ENCODE measurements at places on chromosomes 11 and 22. TPM values are rescaled to one million over a fixed set of nuclear protein-coding genes. Genes with fewer than 3 reads are reported as not detected.

The CCDC87 gene
- 0.09 TPM for total RNA-seq

The GRAP2 gene
- 45.5 TPM for total RNA-seq

The CHID1 gene
- total RNA-seq = 60.4 TPM

The PKDREJ gene
- not detected for total RNA-seq

The CLDN5 gene
- not detected for total RNA-seq

The ELF5 gene
- total RNA-seq = not detected

The MS4A6E gene
- total RNA-seq = not detected

The CHKB gene
- total RNA-seq = 68.2 TPM

The SERPING1 gene
- 0.87 TPM for total RNA-seq

DNA sequence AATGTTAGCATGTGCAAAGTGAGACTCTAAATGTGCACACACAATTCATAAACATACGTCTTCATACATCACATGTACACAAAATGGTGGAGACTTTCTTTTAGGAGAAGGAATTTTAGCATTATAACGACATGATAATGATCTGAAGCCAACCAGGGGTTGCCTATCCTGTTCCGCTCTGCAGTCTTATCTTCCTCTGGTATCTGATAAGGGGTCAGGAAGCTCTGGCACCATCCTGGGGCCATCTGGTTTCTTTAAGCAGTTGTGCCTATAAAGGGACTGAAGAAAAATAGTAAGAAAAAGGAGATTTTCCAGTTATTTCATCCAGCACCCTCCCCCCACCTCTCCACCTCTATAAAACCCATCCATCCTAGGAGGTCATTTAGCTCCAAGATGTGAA is 5.8 kb upstream of the NUP50 start:
- H3K36me3 ChIP-seq = peaks cover 42% of the 10 kb centered on the region
- H3K4me3 ChIP-seq = no peak overlapping the region
- DNase-seq = no peak
- no peaks in the 10 kb centered on the region for H3K27me3 ChIP-seq
- no peak overlapping the region for H3K27ac ChIP-seq

GRCh38 chr22:50531962-50532674 is 2.3 kb upstream of the TYMP start:
- peak; percentile 51 for DNase-seq
- H3K27ac ChIP-seq = peak overlapping the region; percentile 97
- peaks cover 8% of the 10 kb centered on the region for H3K36me3 ChIP-seq
- H3K4me1 ChIP-seq = peaks cover 48% of the 10 kb centered on the region
- peak overlapping the region; percentile 87 for H3K4me3 ChIP-seq

- no peak overlapping the region for H3K27ac ChIP-seq
- H3K27me3 ChIP-seq = peaks cover 2% of the 10 kb centered on the region
- DNase-seq = no peak
- no peak overlapping the region for H3K4me3 ChIP-seq
- no peaks in the 10 kb centered on the region for H3K36me3 ChIP-seq
Observed at GRCh38 chr11:13902523-13902922, 60.0 kb upstream of the SPON1 start.

DNA sequence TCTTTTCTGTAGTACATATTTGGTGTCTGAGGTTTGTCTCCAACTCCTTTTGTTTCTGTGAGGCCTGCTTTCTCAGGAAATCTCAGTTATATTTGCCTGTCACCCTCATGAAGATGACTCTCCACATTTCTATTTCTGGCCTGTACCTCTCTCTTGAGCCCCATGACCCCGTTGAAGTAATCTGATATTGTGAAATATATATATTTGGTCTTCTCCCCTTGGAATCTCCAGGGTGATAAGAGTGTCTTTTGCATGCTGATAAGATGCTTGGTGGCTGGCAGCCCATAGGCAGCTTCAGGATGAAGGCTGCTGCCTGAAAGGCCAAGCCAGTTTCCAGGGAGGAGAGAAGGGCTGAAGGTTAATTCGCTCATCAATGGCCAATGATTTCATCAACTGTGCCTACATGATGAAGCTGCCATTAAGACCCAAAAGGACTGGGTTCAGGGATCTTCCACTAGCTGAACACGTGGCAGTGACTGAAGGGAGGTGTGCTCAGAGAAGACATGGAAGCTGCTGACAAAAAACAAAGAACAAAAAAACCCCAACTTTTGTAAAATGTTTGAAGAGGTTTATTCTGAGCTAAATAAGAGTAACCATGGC is 67.4 kb downstream of the MICAL2 start:
- H3K4me3 ChIP-seq = peak overlapping the region; percentile 65
- peaks cover 65% of the 10 kb centered on the region for H3K4me1 ChIP-seq
- no peaks in the 10 kb centered on the region for H3K27me3 ChIP-seq
- DNase-seq = no peak
- peak overlapping the region; percentile 77 for H3K27ac ChIP-seq
- H3K36me3 ChIP-seq = peaks cover 42% of the 10 kb centered on the region

DNA sequence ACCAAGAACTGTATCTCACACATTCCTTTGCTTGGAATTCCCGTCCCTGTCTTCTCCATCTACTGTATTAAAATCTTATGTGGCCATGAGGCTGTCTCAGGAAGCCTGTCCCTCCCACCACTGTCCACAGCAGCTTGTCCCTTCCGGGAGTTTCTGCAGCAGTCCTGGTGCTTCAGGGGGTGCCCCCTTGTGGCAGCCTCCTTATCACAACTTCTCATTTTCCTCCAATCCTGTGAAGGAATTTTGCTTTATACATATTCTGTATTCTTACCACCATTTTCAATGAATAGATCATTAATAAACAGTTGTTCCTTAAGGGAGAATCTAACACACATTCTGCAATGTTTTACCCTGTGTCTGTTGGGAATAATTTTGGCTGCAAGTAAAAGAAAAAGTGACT is 220.4 kb upstream of the RAG2 start:
- peak; percentile 9 for DNase-seq
- H3K4me3 ChIP-seq = no peak overlapping the region
- no peaks in the 10 kb centered on the region for H3K36me3 ChIP-seq
- H3K27ac ChIP-seq = no peak overlapping the region

DNA sequence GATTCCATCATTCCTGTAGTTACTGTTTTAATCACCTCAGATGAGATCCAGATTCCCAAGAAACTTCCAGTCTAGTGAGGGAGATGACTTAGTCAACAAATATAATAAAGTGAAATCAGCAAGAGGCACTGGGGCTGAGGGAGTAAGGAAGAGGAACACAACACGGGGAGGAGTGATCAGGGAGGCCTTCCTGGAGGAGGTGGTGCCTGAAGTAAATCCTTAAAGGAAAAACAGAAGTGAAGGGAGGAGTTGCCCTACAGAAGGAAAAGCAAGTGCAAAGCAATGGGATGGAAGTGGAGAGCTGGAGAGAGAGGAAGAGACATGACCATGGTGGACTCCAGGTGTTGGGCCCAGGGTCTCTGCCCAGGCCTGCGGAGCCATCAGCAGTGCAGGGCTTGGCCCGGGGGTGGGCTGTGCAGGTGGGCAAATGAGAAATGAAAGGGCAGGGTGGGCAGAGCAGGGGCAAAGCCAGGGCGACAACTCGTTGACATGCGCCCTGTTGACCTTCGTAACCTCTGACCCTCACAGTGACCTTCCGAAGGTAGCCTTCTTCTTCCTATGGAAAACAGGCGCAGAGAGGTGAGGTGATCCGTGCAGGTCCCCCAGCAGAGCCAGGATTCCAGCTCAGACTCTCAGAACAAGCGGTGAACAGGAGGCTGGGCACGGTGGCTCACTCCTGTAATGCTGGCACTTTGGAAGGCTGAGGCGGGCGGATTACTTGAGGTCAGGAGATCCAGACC is 12.1 kb upstream of the PPARA start:
- H3K27ac ChIP-seq = no peak overlapping the region
- no peak for DNase-seq
- H3K36me3 ChIP-seq = no peaks in the 10 kb centered on the region
- no peaks in the 10 kb centered on the region for H3K27me3 ChIP-seq

- peaks cover 2% of the 10 kb centered on the region for H3K36me3 ChIP-seq
- H3K4me3 ChIP-seq = no peak overlapping the region
- no peaks in the 10 kb centered on the region for H3K27me3 ChIP-seq
- no peak overlapping the region for H3K27ac ChIP-seq
- DNase-seq = no peak
Observed at GRCh38 chr11:46114378-46114777, 6.9 kb downstream of the PHF21A start.

GRCh38 chr22:23053051-23053707 is 17.1 kb upstream of the GNAZ start:
- no peak for DNase-seq
- H3K36me3 ChIP-seq = no peaks in the 10 kb centered on the region
- H3K4me3 ChIP-seq = no peak overlapping the region
- H3K27ac ChIP-seq = no peak overlapping the region

GRCh38 chr22:20024225-20024624 is 3.3 kb downstream of the TANGO2 start:
- DNase-seq = no peak
- H3K27ac ChIP-seq = no peak overlapping the region
- H3K4me3 ChIP-seq = no peak overlapping the region
- no peaks in the 10 kb centered on the region for H3K27me3 ChIP-seq

GRCh38 chr11:129131316-129131715 is 60.8 kb downstream of the ARHGAP32 start:
- peaks cover 3% of the 10 kb centered on the region for H3K36me3 ChIP-seq
- no peak overlapping the region for H3K4me3 ChIP-seq
- no peak overlapping the region for H3K27ac ChIP-seq
- H3K27me3 ChIP-seq = no peaks in the 10 kb centered on the region
- H3K4me1 ChIP-seq = no peaks in the 10 kb centered on the region

- H3K4me3 ChIP-seq = no peak overlapping the region
- DNase-seq = no peak
- no peak overlapping the region for H3K27ac ChIP-seq
- H3K4me1 ChIP-seq = peaks cover 4% of the 10 kb centered on the region
- H3K36me3 ChIP-seq = no peaks in the 10 kb centered on the region
- no peaks in the 10 kb centered on the region for H3K27me3 ChIP-seq
Observed at GRCh38 chr11:75839851-75840250, 24.8 kb downstream of the UVRAG start.

- no peak overlapping the region for H3K4me3 ChIP-seq
- no peaks in the 10 kb centered on the region for H3K36me3 ChIP-seq
- peaks cover 2% of the 10 kb centered on the region for H3K27me3 ChIP-seq
Observed at GRCh38 chr11:115284773-115285172, 219.4 kb downstream of the CADM1 start.

DNA sequence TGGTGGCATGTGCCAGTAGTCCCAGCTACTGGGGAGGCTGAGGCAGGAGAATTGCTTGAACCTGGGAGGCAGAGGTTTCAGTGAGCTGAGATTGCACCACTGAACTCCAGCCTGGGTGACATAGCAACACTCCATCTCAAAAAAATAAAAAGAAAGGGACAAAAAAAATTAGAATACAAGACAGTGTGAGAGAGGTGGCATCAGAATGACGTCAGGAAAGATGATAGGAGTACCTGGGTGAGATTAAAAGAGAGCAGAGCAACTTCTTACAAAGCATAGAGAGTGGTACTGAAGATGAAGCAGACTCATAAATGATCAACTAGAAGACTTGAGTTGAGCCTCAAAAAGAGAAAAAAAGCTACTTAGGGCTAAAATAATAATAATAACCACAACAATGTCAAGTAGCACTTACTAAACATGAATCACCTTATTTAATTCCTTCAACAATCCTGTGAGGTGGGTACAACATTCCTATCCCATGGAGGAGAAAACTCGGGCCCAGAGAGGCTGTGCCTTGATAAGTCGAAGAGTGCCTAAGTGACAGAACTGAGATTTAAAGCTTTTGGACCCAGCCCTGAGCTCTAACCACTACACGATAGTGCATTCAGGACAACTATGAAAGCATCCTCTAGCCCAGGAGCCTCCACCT is 5.2 kb upstream of the SLN start:
- H3K4me3 ChIP-seq = no peak overlapping the region
- no peak overlapping the region for H3K27ac ChIP-seq
- H3K27me3 ChIP-seq = peaks cover 30% of the 10 kb centered on the region
- no peaks in the 10 kb centered on the region for H3K4me1 ChIP-seq

DNA sequence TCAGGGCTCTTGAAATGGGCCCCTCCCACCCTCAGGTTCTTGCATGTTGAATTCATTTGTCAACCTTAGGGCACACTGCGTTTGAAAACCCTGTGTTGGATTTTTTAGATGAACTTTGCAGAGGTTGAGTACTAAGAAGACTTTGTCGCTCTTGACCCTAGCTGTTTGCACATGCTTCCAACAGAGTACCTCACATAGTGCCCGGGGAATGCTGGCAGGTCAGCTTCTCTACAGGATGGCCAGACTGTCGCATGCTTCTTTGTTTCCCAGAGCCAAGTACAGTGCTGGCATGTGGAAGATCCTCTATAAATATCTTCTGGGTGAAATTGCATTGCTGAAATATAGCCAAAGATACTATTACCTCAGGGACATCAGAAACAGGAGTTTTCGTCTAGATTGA is 59.9 kb downstream of the FAT3 start:
- H3K27me3 ChIP-seq = no peaks in the 10 kb centered on the region
- DNase-seq = no peak
- no peak overlapping the region for H3K27ac ChIP-seq
- no peaks in the 10 kb centered on the region for H3K4me1 ChIP-seq
- H3K4me3 ChIP-seq = no peak overlapping the region

- no peak overlapping the region for H3K27ac ChIP-seq
- no peaks in the 10 kb centered on the region for H3K36me3 ChIP-seq
Observed at GRCh38 chr22:38844315-38845003, 631 bp upstream of the NPTXR start.

GRCh38 chr11:118672846-118673245 is 6.6 kb downstream of the TREH start:
- no peaks in the 10 kb centered on the region for H3K4me1 ChIP-seq
- peaks cover 8% of the 10 kb centered on the region for H3K27me3 ChIP-seq
- no peak for DNase-seq
- H3K36me3 ChIP-seq = no peaks in the 10 kb centered on the region
- no peak overlapping the region for H3K4me3 ChIP-seq
- H3K27ac ChIP-seq = no peak overlapping the region

DNA sequence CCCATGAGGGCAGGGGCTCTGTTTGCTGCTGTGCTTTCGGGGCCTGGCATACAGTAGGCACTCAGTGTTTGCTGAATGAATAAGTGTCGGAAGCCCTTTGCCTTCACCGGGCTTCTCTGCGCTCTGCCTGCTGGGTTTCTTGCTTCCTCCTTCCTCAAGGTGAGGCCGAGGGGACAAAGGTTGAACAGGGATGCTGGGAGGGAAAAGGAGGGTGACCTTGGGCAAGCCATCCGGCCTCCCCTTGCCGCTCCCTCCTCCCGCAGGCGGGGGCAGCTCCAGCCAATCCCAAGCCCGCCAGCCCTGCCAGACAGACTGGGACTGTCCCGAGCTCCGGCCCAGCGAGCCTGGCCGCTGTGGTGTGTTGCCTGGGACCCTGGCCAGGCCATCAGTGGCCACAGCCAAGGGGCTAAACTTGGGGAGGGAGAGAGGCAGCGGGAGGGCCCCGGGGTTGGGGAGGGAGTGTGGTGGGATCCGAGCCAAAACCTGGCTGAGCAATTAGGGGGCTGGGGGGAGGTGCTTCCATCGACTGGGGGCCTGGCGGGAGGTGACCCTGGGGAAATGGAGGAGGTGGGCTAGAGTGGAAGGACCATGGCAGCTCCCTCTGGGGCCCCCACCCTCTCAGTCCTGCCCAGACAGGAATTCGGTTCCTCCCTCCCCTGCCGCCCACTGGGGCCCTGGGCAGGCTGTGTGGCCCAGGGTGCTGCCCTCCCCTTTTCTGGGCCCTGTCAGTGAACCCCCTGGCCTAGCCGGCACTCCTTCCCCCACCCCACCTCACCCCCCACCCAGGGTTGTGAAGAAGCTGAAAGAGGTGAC is 3.4 kb upstream of the RCOR2 start:
- H3K4me1 ChIP-seq = peaks cover 11% of the 10 kb centered on the region
- H3K27ac ChIP-seq = no peak overlapping the region
- H3K36me3 ChIP-seq = no peaks in the 10 kb centered on the region
- H3K27me3 ChIP-seq = no peaks in the 10 kb centered on the region
- no peak overlapping the region for H3K4me3 ChIP-seq

- peaks cover 67% of the 10 kb centered on the region for H3K4me1 ChIP-seq
- peaks cover 7% of the 10 kb centered on the region for H3K36me3 ChIP-seq
- H3K4me3 ChIP-seq = no peak overlapping the region
- H3K27ac ChIP-seq = peak overlapping the region; percentile 7
- no peaks in the 10 kb centered on the region for H3K27me3 ChIP-seq
Observed at GRCh38 chr22:40387746-40388145, 17.4 kb downstream of the SGSM3 start.
